ENCODE measurements at places on chromosomes 6 and 20. TPM values are rescaled to one million over a fixed set of nuclear protein-coding genes. Genes with fewer than 3 reads are reported as not detected.

The ADIG gene
- total RNA-seq: not detected

The SCAND1 gene
- 44.3 TPM for total RNA-seq

The WFDC12 gene
- total RNA-seq: not detected

The FAM217A gene
- not detected for total RNA-seq

The GSTA3 gene
- total RNA-seq: not detected

The PKIB gene
- 1.3 TPM for total RNA-seq

The SRSF6 gene
- total RNA-seq: 37.8 TPM

The HTR1B gene
- not detected for total RNA-seq

The NECAB3 gene
- total RNA-seq: 20.5 TPM

The FBXO5 gene
- 6.9 TPM for total RNA-seq

The PGC gene
- total RNA-seq: not detected

The MACROD2 gene
- 1.0 TPM for total RNA-seq

The CPXM1 gene
- total RNA-seq: 0.50 TPM

The RPS6KA2 gene
- 109 TPM for total RNA-seq

The SLC26A8 gene
- not detected for total RNA-seq

The ZNF184 gene
- total RNA-seq: 9.4 TPM

The RIN2 gene
- total RNA-seq: 61.4 TPM

The MAP3K7 gene
- 29.8 TPM for total RNA-seq

The SLC22A1 gene
- 0.26 TPM for total RNA-seq

The DEFB124 gene
- not detected for total RNA-seq

The CAPN11 gene
- not detected for total RNA-seq

The TMEM74B gene
- total RNA-seq: not detected

The TBPL1 gene
- total RNA-seq: 15.4 TPM

The TNXB gene
- total RNA-seq: 63.9 TPM

The PDYN gene
- not detected for total RNA-seq

The SERPINB1 gene
- 19.3 TPM for total RNA-seq

The PSORS1C1 gene
- 0.66 TPM for total RNA-seq

The ME1 gene
- 22.1 TPM for total RNA-seq

The ZSWIM3 gene
- total RNA-seq: 5.6 TPM

The BPIFB2 gene
- not detected for total RNA-seq

The PI3 gene
- total RNA-seq: not detected

The FAM135A gene
- total RNA-seq: 10.2 TPM

The CST3 gene
- 135 TPM for total RNA-seq

The CD2AP gene
- total RNA-seq: 15.7 TPM

The FOXS1 gene
- not detected for total RNA-seq

The PM20D2 gene
- 9.0 TPM for total RNA-seq

The ADGRF1 gene
- not detected for total RNA-seq

The MCCD1 gene
- total RNA-seq: not detected

The VWA7 gene
- total RNA-seq: under 0.01 TPM

The PCK1 gene
- total RNA-seq: not detected

The SLC32A1 gene
- not detected for total RNA-seq

The SPTLC3 gene
- total RNA-seq: 5.9 TPM

The PAQR8 gene
- total RNA-seq: 6.1 TPM

The RHAG gene
- not detected for total RNA-seq

The VSX1 gene
- not detected for total RNA-seq

Measured in fibroblast of lung (primary cell).